ENCODE measurements at places on chromosomes 12 and 14.

DNA sequence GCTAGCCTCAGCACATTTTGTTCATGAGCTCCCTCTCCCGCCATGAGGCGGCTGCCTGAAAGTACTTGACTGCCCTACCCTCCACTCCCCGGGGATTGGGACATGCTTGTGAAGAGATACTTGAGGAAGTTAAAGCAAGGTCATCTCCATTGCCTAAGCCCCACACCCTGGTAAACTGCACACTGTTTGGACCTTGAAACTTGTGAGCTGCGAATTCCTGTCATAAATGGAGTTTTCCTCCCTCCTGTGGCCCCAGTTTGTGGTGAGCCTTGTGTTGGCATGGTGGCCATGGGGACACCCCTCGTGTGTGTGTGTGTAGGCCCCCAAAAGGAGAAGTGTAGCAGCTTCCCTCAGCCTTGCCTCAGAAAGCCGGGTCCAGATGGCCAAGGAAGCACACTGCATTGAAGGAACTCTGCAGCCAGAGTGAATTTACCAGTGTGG lies 395.5 kb downstream of the ZFP36L1 start:
- DNase-seq: no peak

GRCh38 chr12:6193853-6194815 lies 6.1 kb upstream of the CD9 start:
- no peak for DNase-seq

GRCh38 chr12:93177208-93178153 lies 200.2 kb upstream of the NUDT4 start:
- DNase-seq: no peak

DNA sequence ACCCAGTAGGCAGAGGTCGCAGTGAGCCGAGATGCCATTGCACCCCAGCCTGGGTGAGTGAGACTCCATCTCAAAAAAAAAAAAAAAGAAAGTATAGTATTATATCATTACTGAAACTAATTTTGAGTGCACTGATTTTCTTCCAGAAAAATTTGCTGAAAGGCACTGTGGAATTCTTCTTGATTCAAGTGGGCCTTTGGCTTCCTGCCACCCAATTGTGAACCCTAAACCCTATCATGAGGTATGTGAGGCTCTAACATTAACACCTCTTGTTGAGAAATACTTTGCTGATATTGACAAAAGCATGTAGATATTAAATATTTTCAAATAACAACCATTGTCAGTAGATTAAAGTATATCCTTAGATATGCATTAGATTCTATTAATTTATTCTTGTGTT lies 211.2 kb downstream of the LRRK2 start:
- no peak for DNase-seq

- DNase-seq: peak; percentile 17
These were observed 93.0 kb downstream of the DPF3 start for GRCh38 chr14:72800848-72801370.

DNA sequence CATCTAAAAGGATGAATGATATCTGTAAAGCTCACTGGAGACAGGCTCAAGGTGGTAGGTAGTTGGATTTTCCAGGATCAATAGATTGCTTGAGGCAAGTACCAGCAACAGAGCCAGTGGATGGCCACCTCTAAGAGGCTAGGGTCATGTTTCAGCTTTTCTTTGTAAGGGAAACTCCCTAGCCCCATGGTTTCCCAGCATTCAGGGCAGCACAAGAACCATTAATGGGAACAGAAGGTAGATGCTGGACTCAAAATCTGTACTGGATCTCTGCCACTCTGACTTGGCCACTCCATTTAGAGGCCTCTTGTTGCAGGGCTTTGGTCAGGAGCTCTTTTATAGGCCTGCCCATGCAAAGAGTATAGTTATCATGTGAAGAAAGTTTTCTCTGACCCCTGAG lies 76.1 kb upstream of the DYRK2 start:
- DNase-seq: no peak

- peak; percentile 18 for DNase-seq
These were observed 412 bp downstream of the FGFR1OP2 start for GRCh38 chr12:26938701-26939062.

DNA sequence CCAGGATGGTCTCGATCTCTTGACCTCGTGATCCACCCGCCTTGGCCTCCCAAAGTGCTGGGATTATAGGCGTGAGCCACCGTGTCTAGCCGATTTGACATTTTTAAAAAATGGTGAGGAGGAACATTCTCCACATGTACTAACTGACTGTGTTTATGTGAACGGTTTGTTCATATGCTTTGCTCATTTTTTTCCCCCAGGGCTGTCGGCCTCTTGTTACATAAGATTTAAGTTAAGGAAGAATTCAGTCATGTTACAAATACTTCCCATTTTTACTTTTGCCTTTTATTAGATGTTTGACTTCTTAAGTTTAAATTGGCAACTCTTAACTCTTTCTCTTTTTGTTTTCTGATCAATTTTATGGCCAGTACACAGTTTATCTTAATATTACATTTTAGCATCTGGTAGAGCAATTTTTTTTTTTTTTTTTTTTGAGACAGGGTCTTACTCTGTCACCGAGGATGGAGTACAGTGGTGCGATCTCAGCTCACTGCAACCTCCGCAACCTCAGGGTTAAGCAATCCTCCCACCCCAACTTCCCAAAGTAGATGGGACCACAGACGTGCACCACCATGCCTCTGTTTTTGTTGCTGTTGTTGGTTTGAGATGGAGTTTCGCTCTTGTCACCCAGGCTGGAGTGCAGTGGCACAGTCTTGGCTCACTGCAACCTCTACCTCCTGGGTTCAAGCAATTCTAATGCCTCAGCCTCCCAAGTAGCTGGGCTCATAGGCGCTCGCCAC lies 9.6 kb downstream of the GNS start:
- DNase-seq: no peak

DNA sequence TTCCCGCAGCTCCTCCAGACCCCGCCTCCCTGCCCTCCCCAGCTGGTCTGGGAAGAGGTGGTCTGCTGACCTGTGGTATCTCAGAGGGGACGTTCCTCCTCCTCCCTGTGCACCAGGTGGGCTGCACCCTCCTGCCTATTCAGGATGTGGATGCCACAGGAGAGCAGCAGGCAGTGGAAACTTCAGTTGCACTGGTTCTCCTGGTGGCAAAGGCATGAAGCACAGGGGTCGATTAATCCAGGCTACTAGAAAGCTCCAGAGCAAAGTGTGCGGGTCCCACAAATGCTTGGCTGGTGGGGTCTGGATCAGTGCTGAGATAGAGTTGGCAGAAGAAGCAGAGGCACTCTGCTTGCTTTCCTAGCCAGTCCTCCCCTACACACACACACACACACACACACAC lies 197.0 kb downstream of the SLC41A2 start:
- no peak for DNase-seq

- DNase-seq: no peak
These were observed 127.6 kb downstream of the GXYLT1 start for GRCh38 chr12:42017051-42017450.

DNA sequence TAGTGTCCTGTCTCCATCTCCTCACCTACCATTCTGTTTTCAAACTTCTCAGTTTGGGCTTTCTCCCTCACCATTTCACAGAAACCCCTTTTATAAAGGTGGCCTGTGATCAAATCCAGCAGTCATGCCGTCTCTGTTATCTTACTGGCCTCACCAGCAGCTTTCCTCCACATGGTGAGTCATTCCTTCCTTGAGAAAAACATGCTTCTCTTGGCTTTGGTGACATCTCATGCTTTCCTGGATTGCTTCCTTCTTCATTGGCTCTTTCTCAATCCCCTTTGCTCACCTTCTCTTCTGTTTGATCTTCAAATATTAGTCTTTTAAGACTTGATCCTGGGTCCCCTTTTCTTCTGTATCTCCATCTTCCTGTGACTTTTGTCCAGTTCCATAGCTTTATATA lies 164.9 kb downstream of the ANO4 start:
- DNase-seq: no peak

DNA sequence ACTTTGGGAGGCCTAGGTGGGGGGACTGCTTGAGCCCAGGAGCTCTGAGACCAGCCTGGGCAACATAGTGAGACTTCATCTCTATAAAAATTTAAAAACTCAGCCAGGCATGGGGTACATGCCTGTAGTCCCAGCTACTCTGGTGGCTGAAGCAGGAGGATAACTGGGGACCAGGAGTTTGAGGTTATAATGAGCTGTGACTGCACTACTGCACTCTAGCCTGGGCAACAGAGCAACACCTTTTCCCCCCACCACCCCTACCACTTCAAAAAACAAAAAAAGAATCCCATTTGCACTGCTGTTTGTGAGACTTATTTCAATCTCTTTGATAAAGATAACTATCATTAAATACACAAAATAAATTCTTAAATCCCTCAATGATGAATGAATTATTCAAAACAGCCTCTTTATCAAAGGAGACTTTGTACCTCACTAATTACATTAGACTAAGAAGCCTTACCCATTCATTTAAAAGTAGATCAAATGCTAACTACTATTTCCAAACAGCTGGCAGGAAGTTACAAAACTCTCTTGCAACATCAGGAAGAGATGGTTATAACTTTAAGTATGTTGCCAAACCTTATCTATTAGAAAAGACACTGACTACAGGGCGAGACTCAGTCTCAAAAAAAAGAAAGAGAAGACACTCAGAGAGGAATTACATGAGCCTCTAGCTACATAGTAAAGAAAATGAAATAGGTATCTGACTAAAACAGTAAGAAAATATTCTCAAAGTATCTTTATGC lies 14.7 kb downstream of the BLTP3B start:
- DNase-seq: no peak

DNA sequence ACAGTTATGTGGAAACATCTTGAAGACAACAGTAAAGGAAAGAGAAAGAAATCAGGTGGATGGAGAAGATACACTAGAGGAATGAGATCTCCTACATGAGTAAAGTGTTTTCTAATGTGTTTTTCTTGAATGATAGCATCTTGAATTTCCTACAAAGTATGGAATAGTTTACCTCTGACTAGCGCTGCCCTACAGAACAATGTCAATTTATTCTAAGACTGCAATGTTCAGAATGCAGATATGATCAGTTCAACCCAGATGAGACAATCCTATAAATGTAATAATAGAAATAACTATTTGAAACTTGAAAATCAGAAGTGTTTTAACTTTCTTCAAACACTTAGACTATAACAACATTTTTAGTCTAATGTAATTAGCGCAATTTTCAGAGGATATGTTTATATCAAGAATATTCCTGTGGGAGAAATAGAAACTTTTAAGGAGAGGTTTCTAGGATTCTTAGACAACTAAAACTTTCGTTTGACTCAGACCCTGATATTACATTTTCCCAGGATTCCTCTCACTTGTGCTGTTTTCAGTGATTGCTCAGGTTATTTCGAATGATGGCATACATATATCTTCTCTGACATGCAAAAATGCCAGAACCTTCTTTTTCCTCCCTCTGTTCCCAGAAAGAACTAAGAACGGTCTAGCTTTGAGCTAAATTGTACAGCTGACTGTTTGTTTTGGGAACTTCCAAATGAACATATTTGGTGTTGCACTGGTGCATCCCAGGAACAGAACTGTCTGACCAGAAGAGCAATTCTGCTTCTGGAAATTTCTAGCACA lies 1017.4 kb downstream of the DIO2 start:
- DNase-seq: no peak

GRCh38 chr12:65649126-65649525 lies 175.2 kb upstream of the HMGA2 start:
- DNase-seq: no peak

GRCh38 chr12:57739387-57739786 lies 845 bp upstream of the AGAP2 start:
- no peak for DNase-seq

DNA sequence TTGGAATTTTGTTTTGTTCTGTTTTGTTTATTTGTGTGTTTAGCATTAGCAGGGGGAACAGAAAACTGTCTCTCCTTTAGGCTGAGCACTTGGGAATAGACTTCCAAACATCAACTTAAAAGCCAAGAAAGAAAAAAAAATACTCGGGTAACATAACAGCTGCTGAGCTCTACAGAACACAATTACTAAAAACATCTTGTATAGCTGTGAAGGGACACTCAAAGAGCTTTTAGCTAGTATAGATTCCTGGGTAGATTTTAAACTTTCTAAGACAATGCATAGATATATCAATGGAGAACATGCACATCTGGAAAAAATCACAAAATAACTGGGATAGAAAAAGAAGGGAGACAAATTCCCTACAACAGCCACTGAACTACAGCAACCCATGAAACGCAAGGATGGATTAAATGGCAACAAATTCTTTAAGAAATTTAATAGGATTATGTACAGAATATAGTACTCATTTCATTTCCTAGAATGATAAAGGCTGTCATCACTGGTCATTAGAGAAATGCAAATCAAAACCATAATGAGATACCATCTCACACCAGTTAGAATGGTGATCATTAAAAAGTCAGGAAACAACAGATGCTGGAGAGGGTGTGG lies 174.3 kb upstream of the KRR1 start:
- DNase-seq: no peak

DNA sequence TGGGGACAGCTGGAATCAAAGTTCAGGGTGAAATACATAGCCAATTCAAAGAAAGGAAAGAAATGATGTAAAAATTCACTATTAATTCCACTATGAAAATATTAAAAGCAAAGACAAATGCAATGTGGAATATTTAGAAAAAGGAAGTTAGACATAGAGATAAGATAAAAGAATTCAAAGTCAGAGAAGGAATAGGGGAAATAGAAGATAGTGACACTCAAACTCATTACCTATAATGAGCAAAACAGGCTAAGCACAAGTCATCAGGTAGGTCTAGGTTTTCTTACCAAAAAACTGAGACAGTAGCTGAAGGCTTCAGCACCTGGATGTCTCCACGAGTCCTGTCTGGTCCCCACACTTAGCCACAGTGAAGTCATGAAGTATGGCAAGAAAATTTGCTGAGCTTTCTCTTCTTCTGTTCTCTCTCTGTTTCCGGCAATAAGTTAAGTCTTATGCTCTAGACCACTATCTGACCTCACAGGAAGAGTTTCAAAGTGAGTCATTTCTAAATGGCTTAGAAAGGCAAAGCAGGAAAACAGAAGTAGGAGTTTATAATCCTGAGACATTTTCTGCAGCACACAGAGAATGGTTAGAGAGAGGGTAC lies at the start of gene C3AR1:
TSS of gene C3AR1 (minus strand) at position 369 of the 604 bp plus-strand sequence. CDS start 6,174 bp downstream, outside the sequence.
- DNase-seq: peak; percentile 24

DNA sequence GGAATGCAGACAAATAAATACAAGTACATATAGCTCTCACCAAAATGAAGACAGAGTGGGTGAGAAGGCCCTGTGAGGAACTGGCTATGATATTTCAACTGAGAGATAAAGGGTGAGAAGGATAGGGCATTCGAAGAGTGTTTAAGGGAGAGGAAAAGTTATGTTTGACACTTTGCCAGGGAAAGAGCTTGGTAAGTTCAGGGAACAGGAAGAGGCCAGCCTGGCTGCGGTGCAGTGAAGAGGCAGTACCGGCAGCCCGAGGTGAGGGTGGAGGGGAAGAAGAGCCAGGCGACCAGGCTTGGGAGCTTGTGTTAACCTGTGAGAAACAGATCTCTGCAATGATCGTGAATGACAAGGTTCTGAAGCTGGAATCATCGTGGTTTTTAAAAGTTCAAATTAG lies 84.7 kb upstream of the RFX4 start:
- DNase-seq: no peak

GRCh38 chr12:27163048-27163715 lies 80.8 kb upstream of the C12orf71 start:
- no peak for DNase-seq

DNA sequence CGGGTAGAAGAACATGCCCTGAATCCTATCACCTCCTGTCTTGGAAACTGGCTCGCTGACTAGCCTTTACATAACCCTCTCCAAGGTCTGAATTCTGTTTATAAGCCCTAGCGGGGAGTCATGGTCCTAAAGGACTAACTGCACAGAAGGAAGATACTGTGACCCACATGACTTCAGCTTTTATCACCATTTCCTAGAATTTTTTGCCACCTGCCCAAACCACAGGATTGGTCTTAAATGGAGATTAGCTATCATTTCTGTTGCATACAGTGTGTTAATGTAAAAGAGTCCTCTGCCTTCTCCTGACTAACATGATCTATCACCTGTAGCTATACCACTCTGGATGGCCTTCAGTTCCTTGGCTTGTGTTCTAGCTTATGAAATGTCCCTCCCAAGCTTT lies 319.2 kb downstream of the DUSP6 start:
- no peak for DNase-seq

Measured in activated gamma-delta T cell treated with Interleukin-2 at 50 U/mL for 16 hours (primary cell).